ENCODE measurements at places on chromosomes 6 and 20.

GRCh38 chr6:1335367-1336037 is 23.6 kb downstream of the FOXQ1 start:
- DNase-seq = no peak

DNA sequence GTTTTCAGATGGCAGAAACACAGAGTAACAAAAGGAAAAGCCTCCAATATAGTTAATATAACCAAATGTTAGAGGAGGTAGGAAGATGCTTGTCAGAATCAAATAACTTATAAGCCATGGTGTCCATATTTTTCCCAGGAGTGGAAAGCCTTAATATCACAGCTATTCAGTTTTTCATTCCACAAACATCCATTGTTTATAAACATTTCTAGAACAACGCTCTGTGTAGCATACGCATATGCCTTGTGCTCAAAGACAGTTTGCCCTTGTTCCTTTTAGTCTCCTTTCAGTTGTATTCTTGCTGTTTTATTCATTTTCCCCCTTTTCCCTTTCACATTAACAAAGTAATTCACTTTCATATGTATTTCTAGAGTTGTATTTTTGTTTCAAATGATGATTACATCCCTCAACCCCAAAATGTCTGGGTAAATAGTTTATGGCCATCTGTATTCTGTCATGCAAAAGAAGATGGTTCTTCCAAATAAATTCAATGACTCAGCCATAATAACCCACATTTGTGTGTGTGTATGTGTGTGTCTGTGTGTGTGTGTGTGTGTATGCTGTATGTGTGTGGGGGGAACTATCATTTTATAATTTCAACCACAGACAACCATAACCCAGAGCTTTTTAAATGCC is 455.7 kb upstream of the SOX4 start:
- no peak for DNase-seq

DNA sequence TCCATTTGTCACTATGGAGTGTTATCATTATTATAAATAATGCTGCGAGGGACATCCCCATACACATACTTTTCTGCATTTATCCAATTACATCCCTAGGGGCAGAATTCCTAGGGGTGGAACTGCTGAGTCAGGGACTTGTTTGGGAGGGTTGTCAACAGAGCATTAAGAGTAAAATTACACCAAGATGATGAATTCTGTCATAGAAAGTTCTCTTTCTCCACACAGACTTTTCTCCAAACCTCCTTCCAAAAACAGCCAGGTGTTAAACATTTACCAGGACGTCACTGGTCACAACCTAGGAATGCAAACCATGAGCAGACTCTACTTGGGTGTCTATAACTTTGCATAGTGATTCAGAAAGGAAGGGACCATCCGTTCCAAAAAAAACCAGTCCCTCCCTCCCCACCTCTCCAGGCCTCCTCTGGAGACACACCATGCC is 95.5 kb downstream of the PRND start:
- DNase-seq = no peak

DNA sequence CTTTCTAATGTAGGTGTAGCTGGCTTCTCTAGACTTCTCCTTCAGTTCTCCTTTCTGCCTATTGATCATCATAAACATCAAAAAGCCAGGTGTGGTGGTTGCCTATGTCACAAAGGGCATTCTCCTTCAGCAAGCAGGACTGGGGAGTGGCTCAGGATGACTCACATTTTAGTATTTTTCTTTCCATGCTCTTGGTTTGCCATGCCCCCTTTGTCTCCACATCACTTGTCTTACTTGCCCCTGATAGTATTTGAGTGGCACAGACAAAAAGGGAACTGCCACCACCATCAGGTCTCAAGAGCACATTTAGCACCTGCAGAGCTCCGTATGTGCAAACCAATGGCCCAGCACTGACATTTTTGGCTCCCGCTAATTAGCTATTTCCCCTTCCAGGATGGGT is 698.8 kb downstream of the DHX35 start:
- no peak for DNase-seq

- no peak for DNase-seq
These were observed 58.7 kb upstream of the RIN2 start for GRCh38 chr20:19699180-19699971.

- DNase-seq = no peak
These were observed 118.7 kb downstream of the JARID2 start for GRCh38 chr6:15364401-15365037.

DNA sequence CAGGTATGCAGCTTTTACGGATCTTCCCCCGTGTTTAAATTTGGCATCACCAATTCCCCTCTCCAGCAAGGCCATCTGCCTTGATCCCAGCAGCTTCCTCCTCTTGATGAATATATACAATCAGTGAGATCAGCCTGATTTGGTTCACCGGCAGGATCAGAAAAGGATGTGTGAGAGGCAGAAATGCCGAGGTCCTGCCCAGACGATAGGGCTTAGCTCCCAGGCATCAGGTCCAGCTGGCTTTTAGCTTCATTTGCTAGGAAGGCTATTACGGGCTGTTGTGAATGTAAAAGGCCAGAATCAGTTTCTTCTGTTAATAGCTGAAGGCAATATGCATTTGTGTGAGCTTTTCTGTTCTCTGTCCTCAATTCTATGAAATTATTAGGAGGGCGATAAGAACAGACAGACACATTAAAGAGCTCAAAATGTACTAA is 372.8 kb downstream of the BTBD9 start:
- DNase-seq = no peak

- DNase-seq = no peak
These were observed 160.8 kb downstream of the TBXT start for GRCh38 chr6:166006900-166007301.

GRCh38 chr6:24613361-24614042 is 32.5 kb downstream of the KIAA0319 start:
- DNase-seq = no peak

DNA sequence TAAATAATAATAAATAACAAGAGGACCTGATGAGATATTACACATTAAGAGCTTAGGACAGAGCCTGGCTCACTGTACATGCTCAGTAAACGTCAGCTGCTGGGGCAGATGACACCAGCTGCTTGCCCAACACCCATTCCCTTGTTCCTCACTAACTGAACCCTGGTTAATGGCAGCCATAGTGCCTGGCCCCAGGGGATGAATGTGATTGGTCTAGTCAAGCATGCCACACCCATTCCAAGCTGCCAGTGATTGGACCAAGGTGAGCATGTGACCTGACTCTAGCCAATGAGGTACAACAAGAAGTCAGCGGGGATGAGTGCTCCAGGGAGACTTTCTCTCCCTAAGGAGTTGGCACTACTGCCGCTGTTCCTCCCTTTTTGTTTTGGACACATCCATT is 85.1 kb upstream of the PTPN1 start:
- DNase-seq = no peak

- DNase-seq = no peak
These were observed 98.3 kb upstream of the PDE7B start for GRCh38 chr6:135753196-135753595.

GRCh38 chr6:157158456-157158855 is 164.9 kb downstream of the TMEM242 start:
- DNase-seq = no peak

DNA sequence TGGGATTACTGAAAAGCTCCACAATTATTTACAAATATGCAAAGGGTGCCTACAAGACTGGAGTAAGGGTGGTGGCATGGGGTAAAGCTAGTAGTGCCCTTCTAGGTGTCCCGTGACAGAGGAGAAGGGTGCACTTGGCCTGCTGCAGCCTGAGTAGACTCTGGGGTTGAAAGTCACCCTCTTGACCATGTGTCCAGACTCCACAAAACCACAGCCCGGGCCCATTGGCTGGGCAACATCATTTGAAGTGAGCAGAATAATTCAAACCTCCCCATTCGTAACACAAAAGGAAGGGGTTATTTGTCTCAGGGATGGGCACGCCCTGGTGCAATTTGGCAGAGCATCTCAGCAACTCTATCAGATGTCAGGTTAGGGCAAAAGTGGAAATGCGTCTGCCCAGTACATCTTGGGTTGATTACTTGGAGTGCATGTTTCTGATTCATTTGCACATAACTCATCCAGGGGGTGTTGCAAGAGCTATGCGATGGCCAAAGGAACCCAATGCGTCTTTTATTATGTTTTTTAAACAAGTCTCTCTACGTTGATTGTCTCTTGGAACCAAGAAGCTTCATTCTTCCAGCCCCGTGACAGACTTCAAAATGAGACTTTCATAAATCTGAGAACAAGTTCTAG is 56.7 kb downstream of the ISM1 start:
- DNase-seq = no peak

GRCh38 chr20:59459586-59459985 is 144.8 kb upstream of the PHACTR3 start:
- DNase-seq = no peak

- DNase-seq = no peak
These were observed 83.0 kb downstream of the MAP3K4 start for GRCh38 chr6:161074496-161075121.

Measured in esophagus squamous epithelium (tissue), 5 donors.